ENCODE measurements at places on chromosomes 4 and X. TPM values are rescaled to one million over a fixed set of nuclear protein-coding genes. Genes with fewer than 3 reads are reported as not detected.

DNA sequence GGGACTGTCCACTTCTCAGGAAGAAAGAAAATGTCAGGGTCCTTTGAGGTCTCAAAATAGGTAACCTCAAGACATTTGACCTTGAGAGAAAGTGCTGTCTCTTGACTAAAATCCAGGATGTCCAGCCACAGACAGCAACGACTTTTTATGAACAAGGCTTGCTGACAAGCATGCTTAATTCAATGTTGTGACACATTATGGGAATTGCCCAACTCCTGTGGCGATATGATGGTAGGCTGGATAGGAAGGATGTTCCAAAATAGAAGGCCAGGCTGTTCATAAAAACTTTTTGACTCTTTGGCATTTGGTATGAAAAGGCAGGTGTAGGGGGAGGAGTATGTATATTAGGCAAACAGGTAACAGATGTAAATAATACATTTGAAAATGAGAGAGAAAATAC lies 50.8 kb upstream of the EDNRA start:
- DNase-seq: no peak

The VCX2 gene
- not detected for total RNA-seq

DNA sequence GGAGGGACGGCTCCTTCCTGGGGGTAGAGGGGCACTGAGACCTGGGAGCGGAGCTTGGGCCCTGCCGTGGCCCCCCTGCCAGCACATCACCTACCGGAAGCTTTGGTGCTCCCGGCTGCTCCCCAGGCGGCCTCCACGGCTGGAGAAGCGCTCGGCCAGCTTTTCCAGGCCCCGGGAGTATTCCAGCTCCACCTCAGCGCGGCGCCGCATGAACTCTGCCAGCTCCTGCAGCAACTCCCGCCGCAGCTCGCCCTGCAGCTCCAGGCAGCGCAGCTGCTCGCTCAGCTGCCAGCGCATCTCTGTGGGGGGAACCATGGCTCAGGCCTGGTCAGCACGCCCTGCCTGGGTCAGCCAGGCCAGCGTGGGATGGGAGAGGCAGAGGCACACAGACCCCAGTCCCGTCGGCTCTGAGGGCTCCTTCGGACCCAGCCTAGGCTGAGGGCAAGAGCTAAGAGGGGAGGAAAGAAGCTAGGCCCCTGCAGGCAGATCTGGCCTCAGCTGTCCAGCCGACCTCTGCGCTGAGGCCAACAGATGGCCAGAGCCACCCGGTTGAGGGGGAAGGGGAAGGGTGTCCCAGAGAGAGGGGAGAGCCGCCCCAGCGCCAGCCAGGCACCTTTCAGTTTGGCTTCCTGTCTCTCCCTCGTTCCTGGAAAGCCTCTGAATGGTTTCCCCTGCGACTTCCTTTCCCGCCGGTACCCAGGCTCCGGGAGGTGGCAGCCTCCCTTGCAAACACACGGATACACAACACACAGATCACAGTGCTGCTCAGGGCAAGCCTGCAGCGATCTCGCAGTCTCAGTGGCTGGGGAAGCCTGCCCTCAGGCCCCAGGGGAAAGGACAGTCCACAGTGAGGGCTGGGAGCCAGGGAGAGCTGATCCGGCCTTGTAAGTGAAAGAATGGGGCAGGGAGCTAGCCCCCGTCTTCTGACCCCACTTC lies 4.3 kb downstream of the ARHGAP4 start:
- DNase-seq: no peak

- DNase-seq: no peak
Measured at GRCh38 chr4:40321574-40322275, 13.4 kb upstream of the CHRNA9 start.

- DNase-seq: no peak
Measured at GRCh38 chr4:100796332-100796731, 278.5 kb upstream of the EMCN start.

The TLR3 gene
- 0.51 TPM for total RNA-seq

DNA sequence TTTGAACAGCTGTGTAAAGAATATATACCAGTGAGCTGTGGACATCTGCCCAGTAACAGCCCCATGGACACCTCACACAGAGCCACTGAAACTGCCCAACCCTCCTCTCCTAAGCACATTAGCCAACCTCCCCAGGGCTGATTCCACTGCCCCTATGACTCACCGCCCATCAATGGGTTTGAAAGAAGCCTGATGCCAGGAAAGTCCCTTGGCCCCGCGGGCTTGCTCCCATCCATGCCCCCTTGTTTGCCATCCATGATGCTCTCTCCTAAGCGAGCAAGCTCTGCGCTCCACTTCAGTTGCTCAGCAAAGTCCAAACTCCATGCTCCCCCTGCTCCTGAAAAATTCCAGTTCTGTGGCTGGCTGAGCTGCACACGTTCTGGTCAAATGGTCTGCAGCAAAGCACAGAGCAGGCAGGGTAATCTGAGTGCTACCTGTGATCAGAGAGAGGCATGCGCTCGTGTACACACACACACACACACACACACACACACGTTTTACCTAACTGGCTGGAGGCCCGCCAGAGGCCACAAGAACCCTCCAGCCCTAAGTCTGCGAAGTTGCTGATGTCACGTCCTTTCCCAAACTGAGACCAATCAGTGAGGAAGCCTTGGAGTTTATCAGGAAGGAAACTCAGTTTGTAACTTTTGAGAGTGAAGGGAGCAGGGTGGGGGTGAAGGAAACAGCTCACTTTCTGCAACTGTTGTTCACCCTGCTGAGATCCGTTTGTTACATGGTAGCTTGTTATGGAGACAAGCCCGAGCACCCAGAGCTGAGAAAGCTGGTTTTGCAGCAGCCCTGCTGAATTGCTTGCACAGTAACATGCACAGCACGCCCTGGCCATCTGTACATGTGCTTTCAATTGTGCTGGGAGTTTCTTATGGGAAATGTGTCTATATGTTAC lies at the start of gene ASB9:
Gene ASB9 (minus strand): TSS at position 466 of the 904 bp plus-strand sequence. CDS start 209 bp downstream, at position 257.
- peak; percentile 10 for DNase-seq

The RPS6KA6 gene
- 0.63 TPM for total RNA-seq

The CA5B gene
- total RNA-seq: 1.5 TPM

DNA sequence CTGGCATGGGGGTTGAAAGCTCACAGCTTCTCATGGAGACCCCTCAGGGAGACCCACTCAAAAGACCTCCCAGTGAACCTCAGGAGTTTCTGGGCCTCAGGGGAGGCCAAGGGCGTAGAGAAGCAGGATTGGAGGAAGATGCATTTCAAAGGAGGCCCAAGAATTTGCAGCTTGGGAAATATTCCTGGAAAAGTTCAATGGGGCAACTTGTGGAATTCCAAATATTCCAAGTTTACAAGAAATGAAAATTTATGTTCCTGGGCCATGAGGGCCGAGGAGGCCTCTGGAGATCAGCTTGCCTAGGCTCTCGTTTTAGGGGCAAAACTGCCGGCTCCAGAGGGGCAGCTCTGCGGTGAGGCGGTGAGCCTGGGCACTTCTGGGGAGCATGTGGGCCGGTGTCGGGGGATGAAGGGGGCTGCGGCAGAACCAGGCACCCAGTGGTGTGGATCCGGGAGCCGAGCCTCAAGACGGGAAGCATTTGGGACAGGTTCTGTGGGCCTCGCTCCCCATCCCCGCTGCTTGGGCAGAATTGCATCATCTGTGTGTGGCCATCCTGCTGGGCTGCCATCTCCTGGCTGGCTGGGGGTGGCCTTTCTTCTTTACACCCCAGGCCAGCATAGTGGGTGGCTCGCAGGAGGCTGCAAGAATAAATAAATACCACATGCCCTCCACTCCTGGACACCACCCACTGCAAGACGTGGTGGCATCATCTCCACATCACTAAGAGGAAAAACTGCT lies 54.6 kb upstream of the GPR78 start:
- DNase-seq: no peak

DNA sequence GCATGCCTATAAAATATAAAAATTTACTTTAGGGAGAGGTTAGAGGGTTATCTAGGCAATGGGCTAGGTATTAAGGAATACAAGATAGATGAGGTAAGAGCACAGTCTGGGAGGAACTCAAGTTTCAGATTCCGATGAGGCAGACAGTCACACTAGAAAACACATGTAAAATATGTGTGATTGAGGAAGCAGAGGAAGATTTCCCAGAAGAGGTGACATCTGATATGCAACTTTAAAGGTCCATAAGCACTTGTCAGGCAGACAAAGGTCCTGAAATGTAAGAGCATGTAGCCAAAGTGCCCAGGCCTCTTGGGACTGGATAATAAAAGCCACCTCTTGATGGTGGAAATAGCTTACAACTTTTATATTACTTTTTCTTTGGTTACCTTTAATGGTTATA lies 81.1 kb upstream of the AADAT start:
- DNase-seq: no peak

DNA sequence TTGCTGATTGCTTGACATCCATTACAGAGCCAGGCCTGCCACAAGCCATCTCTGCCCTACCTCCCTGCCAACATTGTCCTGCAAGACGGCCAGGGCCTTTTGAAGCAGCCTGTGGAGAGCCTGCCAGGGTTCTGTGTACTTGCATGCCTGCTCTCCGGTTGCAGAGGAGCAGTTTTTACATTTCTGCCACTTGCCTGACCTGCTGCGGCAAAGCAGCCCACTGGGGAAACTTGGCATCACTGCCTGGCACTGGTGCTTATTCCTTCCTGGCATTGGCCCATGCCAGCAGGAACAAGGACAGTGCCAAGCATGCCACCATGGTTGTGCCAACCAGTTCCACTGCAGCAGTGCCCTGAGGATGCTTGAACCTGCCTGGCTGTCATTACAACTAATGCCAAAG lies 167.1 kb downstream of the NHS start:
- DNase-seq: no peak

DNA sequence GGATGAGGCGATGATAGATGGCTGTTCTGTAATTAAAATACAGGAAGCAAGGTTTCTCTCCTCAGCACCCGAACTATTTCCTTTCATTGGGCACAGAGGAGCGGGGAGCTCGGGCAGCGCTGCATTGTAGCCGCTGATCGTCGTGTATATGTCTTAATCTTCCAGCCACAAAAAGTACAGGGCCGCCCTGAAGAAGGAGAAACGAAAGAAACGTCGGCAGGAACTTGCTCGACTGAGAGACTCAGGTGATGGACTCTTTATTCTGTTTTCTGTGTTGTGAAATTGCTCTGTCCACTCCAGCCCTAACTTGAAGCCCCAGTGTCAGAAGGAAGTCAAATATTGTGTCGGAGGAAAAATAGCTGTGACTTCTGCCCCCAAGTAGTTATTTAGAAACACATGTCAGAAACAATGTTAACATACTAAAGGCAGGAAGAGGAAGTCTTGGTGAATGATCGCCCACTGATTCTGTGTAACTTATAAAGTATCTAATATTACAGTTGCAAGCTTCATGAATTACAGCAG lies 546 bp downstream of the ZRSR2 start:
- DNase-seq: peak; percentile 2

GRCh38 chr4:166913926-166914325 lies 320.4 kb downstream of the SPOCK3 start:
- DNase-seq: no peak

DNA sequence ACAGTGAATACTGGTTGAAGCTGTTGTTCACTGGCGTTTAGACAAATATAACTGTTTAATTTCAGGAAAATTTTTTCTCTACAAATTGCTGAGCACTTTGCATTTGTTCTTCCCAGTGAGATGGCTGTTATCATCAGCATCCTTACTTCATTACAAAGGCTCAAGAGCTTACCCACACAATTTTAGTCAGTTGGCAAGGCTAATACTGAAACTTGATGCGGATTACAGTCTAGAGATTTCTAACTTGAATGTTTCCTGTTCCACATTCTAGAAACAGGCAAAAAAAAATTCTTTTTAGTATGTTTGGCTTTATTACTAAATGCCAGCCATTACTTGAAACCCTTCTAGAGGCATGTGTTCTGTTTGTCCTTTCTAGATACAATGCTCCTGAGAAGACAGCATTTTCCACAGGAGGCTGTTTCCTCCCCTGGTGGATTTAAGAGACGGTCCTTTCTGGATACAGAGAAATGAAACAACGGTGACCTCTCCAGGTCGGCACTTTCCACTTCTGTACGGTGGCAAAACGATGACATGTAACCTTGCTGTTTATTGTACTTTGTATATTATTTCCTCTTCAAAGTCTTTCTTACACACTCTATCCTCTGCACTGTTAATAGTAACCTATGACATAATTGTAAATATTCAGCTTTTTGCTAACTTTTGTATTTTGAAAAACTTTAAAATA lies 80.9 kb downstream of the RFC1 start:
- DNase-seq: peak; percentile 85

DNA sequence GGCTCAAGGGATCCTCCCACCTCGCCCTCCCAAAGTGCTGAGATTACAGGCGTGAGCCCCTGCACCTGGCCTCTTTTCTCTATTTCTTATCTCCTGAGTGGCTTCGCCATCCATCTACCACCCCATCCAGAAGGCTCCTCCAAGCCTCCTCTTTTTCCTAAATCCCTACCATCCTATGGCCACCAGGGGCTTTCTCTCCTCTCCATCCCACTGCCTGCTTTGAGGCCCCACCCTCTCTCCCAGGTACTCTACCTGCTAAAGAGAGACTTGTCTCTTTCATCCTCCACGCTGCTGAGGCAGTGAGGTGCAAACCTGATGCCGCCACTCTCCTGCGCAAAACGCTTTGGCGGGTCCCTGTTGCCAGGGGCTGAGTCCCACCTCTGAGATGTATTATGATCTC lies 7.0 kb downstream of the RS1 start:
- DNase-seq: no peak

DNA sequence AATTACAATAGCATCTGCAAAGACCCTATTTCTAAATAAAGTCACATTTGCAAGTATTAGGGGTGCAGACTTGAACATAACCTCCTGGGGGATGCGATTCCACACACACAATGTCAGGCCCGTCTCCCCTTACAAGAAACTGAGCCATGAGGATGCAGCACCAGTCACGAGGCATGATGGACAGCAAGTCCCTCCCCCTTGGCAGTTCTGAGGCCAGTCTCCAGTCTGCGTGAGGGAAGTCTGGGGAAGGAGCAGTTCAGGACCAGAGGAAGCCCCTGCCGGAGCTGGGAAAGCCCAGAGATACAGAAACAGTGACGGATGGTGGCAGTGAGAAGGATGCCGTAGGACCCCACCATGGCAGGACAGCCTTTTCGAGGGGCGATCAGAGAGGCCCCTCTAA lies 9.4 kb downstream of the FAM53A start:
- no peak for DNase-seq

DNA sequence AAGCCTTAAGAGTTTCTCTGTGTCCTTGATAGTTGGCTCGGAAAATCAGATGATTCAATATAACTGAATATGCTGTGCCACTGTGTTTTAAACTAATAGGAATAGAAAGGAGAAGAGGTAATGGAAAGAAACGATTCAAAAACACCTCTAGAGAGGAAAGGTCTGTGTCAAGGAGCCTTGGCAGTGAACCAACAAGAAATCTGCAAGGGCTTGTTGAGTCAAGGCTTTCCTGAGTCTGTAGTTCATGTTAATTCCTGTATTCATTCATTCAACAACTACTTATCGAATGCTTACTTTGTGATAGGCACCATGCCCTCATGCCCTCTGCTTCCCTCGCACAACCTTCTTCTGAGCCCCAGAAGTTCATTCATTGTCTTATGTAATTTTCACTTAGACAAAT lies 336.0 kb downstream of the PDHA2 start:
- no peak for DNase-seq

GRCh38 chr4:168744021-168744420 lies 247.2 kb downstream of the PALLD start:
- DNase-seq: peak; percentile 80

DNA sequence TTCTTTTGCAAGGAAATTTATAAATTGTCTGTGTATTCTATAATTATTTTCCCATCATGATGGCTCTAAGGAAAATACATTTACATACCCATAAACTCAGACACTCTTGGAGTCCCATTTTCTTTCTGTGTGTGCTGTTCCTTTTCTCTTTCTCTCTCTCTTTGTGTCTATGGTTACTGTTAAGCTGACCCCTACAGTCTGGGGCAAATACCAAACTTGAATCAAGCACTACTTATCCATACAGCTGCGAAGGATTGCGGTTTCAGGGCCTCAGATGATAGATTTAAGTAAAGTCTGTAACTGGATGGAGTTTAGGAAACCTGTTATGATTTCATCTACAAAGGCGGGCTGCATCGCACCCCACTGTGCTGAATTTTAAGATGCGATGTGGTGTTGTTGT lies 150.2 kb downstream of the SHROOM3 start:
- no peak for DNase-seq

Data from dermis microvascular lymphatic vessel endothelial cell (primary cell).